ENCODE measurements at places on chromosomes 5 and 9. TPM values are rescaled to one million over a fixed set of nuclear protein-coding genes. Genes with fewer than 3 reads are reported as not detected.
A peak's percentile ranks its signal among the peaks of the same experiment; 100 is the strongest.

- DNase-seq: no peak
Measured at GRCh38 chr9:101758304-101758930, 20.0 kb upstream of the GRIN3A start.

DNA sequence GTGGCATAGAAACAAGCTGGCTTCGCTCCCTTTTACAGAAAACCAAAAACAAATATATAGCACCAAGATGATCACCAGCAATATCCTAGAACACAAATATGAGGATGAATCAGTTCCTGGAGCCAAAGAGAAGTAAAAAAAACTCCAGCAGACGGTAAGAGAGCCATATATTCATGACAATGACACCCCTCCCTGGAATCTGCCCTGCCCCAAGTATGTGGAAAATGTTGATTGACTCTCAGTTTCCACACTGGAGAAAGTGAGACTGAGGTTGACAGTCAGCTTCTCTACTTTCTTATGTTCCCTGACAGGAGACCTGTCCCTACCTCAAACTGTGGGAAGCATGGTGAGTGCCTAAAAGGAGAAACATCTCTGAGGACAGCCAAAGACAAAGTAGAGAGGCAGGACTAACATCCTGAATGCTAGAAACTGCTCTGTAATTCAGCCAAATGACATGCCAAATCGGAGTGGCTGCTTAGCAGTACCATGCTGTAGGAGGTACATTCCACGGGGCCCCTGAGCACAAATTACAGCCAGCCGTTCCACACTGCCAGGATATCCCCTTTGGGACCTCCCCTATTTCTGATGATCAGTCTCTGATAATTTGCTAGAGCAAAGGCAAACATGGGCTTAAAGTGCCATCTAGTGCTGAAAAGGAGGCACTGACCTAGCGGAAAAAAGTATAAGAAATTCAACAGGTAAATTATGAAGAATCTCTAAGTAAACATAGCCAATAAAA, 424.0 kb upstream of the RGMB start:
- DNase-seq: no peak

DNA sequence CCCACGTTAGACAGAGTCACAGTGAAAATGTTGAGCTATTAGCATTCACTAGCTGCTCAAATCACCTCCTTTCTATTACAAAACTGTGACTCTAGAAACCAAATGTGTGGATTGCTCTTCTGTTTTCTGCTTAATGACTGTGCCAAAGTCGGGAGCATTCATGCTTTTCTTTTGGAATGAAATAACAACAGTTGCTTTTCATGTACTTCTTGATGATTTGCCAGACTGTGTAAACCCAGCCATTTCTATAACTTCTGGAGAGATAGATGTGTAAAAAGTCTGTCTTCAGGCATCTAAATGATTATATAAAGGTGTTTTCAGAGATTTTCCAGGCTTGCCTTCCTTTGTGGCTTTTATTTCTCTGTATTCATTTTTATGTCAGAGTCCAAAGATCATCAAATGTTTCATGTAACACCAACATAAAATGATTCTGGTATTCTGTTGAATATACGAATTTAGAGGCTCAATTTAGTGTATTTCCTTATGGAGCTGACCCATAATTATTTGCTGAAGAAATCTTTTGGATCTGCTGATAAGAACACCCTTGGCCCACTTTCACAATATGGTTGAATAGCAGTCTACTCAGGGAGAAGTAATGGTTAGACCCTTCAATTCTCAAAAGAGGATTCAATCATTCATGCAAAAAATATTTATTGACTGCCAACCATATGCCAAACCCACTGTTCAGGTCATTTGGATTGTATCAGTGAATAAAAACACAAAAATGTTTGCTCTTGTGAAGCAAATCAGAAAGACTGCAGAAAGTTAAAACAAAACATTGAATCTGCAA, 581.2 kb downstream of the CDH18 start:
- no peak for DNase-seq

DNA sequence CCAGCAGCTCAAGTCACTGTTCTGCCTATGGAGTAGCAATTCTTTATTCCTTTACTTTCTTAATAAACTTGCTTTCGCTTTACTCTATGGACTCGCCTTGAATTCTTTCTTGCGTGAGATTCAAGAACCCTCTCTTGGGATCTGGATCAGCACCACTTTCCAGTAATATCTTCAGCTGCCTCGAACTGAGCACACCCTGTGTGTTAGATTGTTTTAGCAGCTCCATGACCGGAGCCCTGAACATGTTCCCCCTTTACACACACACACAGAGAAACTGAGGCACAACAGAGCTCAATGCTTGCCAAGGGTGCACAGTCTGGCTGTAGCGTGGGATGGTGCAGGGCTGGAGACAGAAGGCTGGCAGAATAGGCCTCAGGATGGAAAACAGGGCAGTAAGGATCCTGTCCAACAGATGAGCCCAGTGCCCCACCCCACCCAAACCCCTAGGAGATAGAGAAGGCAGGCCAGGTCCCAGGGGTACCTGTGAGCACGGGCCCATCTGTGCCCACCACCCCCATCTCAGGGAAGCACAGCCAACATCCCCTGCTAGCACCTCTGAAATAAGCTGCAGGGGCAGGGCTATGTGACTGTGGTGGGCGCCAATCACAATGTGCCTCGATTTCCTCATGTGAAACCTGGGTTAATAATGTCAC, 27.9 kb downstream of the BICD2 start:
- no peak for DNase-seq

GRCh38 chr9:95462249-95463147, 54.3 kb downstream of the PTCH1 start:
- no peak for DNase-seq

- DNase-seq: no peak
Measured at GRCh38 chr5:112849912-112850311, 11.2 kb upstream of the SRP19 start.

- no peak for DNase-seq
Measured at GRCh38 chr9:16811987-16812685, 58.3 kb downstream of the BNC2 start.

DNA sequence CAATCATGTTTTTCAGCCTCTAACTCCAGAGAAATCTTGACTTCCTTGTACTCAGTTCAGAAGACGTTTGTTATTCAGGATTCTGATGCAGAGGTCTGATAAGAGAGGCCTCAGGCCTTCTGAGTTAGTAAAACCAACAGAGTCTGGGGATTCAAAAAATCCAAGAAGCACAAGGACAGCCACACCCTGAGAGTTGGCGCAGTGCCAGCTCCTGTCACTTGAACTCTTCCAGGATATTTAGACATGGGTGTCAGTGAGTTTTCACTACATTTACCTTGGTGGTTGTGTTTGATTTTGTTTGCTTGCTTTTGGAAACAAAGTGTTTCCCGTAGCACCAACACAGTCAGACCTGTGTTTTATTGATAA, 41.6 kb upstream of the PDE8B start:
- DNase-seq: no peak

GRCh38 chr9:33818167-33818846, 1.3 kb downstream of the UBE2R2 start:
- DNase-seq: no peak

GRCh38 chr5:179242676-179243075, 102.6 kb downstream of the ADAMTS2 start:
- DNase-seq: peak; percentile 28

DNA sequence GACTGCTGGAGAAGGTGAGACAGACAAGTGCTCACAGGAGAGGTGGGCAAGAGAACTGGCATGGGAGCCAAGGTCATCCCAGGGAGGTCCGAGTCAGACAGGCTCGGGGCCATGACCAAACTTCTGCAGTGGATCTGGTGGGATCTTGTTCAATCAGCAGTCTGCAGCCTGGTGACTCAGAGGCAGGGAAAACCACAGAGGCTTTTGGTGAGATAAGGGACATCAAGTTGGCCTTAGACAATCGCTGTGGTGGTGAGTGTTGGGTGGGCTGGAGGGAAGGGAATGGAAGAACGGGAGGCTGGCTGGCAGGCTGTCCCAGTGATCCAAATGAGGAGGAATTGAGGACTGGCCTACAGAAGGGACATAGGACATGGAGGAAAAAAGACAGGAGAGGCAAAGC, 123.8 kb downstream of the TMEM174 start:
- no peak for DNase-seq

GRCh38 chr5:96143450-96143849, 181.8 kb upstream of the ELL2 start:
- DNase-seq: no peak

GRCh38 chr5:165576678-165577275, 2071.4 kb downstream of the MAT2B start:
- DNase-seq: no peak

- DNase-seq: no peak
Measured at GRCh38 chr9:98575379-98576346, 133.1 kb downstream of the GABBR2 start.

GRCh38 chr5:31361234-31361633, 167.7 kb downstream of the CDH6 start:
- no peak for DNase-seq

Gene ENTREP1
- total RNA-seq: 3.8 TPM

Gene CSNK1A1
- 227 TPM for total RNA-seq

Gene GRAMD2B
- 72.4 TPM for total RNA-seq

Gene GRM6
- not detected for total RNA-seq

Gene TYRP1
- total RNA-seq: 0.28 TPM

Gene SHOC1
- not detected for total RNA-seq

Gene PPP2R2B
- 0.35 TPM for total RNA-seq

Gene PCDHGA5
- total RNA-seq: 0.15 TPM

Gene C5orf46
- total RNA-seq: 7.8 TPM
